Effector memory CD8-positive, alpha-beta T cell (primary cell): ENCODE measurements at places on chromosomes 3 and 15.
A peak's percentile ranks its signal among the peaks of the same experiment; 100 is the strongest.

GRCh38 chr15:101723171-101723873 is 951 bp downstream of the TARS3 start:
- no peak for DNase-seq

GRCh38 chr15:25397100-25397499 is 41.7 kb downstream of the UBE3A start:
- DNase-seq: no peak

DNA sequence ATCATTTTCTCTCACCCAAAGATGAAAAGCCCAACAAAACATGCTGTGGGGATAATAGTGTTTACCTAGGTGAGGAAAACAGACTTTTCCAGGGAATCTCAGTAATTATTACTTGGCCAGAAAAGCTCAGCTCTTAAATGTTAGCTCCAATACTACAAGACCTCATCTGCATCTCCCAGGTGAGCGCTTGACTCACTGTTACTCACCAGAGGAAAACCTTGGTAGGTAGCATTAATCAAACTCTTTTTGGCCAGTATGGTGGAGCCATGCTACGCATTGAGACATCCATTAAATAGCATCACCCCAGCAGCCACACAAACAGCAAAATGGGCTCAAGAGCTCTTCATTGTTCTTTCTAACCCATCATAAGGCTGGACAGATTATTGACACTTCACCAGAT is 99.0 kb downstream of the TIGIT start:
- no peak for DNase-seq

DNA sequence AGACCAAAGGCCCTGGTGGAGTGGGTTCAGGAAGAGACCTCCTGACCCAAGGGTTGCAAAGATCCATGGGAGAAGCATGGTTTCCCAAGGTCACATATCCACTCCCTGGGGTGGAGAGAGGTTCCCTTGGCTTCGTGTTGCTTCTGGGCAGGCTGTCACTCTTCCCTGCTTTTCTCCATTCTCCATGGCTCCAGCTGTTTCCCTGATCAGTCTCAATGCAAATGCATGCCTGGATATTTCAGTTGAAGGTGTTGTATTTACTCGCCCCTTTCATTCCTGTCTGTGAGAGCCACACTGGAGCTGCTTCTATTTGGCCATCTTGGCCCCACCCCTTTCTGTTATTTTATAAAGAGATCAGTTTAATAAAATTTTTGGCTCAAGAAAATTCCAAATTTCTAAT is 95.0 kb upstream of the PLSCR4 start:
- DNase-seq: no peak

- DNase-seq: no peak
Measured at GRCh38 chr15:56772868-56773639, 39.7 kb upstream of the ZNF280D start.

- no peak for DNase-seq
Measured at GRCh38 chr3:60080648-60081047, 1030.8 kb upstream of the CFAP20DC start.

DNA sequence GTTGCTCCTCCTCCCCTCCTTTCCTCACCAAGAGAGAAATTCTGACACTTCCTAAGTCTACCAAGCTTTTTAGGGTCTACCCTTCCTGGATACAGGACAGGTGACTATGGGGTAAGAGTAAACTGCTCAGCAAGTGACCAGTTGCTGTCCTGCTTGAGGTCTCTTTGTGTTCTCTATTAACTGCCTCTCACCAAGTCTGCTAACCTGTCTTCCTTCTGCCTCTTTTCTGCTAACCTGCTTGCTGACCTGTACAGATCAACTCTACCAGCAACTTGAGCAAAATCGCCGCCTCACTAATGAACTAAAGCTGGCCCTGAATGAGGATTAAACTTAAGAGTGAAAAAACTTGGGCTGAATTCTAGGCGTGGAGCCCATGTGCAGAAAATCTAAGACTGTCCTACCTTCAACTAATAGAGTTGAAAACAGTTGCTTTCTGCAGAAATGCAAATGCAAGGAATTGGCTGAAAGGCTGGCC is 27.1 kb downstream of the TPM1 start:
- DNase-seq: no peak

GRCh38 chr3:108907194-108907593 is 46.5 kb downstream of the GUCA1C start:
- DNase-seq: no peak

DNA sequence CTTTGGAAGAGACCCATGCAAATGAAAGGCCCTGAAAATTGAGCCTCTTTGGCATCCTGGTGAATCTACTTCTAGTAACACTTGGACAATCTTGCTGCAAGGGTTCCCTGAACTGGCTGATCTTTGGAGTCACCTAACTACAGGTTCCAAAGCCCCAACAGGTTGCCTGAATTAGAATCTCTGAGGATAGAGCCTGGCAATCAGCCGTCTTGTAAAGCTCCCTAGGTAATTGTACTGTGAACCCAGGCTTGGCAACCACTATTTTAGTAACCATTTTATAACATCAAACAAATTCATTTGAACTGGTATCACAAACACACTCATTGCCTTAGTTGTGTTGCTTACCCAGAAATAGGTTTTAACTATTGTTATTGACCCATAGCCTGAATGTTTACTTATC is 20.1 kb downstream of the PAQR9 start:
- DNase-seq: no peak

DNA sequence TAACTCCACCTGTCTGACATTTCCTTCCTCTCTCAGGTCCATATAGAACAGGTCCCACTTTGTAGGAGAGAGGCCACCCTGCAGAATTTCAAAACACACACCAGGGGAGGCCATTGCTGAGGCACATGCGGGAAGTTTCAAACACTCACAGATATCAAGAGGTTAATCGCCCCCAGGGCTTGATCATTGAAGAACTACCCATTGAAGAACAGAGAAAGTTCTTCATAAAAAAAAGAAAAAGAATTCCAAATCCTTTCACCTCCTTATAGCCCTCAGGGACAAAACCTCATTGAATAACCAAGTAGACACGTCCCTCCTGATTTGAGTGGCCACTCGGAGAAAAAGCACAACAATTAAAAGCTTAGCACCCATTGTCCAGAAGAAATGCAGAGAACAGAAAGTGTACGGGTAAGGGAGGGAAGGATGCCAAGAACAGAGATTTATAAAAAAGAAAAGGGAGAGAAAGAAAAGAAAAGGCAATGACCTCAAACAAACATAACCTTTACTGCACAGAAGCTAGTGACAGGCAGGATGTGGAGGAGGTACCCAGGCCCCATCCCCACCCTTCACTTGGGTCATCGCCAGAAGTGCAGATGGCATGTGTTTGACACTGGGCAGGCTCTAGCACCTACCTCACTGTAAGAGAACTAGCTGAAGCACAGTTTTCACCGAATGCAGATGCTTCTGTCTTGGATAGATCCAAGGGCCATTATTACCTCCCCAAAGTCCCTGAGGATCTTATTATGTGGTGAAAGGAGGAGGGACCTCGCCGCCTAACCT is 112.3 kb upstream of the HES1 start:
- DNase-seq: no peak

DNA sequence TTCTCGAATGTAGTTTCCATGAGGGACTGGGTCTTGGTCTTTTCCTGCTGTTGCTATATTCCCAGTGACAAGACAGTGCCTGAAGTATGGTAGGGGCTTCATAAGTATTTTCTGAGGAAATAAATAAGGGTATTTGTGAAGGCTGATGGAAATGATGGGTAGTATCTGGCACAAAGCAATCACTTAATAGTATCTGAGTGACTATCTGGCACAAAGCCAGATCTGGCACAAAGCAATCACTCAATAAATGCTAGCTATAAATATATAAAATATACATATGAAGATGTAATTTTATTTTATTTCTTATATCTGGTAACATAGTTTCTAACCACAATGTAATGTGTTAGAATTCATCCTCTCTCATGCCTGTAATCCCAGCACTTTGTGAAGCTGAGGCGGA is 20.7 kb upstream of the PROK2 start:
- DNase-seq: no peak

DNA sequence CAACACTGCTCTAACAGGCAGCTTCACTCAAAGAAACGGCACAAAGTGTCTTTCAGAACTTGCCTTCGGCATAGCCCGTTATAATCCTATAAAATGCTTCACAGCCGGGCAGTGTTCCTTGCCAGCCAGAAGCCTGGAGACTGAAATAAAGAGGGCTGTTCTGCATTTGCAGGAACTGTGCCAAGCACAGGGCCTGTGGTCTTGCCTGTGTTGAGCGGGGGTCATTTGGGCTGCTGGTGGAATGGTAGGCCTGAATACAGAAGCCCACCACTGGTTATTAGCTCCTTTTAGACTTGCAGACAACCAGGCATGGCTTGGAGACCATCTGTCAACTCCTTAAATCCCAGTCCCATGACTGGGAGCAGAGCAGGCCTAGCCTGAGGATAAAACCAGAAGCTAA is 4.7 kb upstream of the ARHGEF3 start:
- no peak for DNase-seq

DNA sequence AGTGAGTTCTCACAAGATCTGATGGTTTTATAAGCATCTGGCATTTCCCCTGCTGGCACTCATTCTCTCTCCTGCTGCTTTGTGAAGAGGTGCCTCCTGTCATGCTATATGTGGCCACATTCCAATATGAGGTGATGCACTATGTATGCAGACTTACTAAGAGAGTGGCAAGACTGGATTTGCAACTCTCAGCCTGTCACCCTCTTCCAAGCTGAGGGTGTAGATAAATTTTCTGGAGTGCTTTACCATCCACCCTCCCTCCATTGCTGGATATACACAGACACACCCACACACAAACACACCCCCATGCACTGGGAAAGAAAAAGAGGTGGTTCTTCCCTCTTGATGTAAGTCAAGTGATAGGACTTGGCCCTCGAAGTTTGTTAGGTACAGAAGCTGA is 30.2 kb upstream of the CHMP2B start:
- no peak for DNase-seq

- DNase-seq: no peak
Measured at GRCh38 chr3:188197388-188197847, 43.5 kb downstream of the LPP start.

- DNase-seq: no peak
Measured at GRCh38 chr15:76963596-76963995, 31.3 kb upstream of the PSTPIP1 start.

DNA sequence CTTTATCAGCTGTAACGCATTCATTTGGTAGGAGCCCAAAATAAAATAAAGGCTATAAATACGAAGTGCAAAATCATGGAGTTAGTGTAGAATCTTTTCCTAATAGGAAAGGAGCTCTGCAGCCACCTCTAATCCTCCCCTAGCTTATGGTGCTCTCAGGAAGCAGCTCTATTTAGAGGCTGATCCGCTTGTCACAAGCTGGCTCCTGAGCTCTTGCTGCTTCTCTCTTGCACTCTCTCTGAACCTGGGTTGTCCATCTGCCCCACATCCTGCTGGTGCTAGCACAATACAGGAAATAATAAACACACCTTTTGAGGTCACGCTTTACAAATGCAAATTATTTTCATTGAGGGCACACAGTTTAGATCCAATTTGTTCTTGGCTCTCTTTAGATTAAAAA is 37.3 kb upstream of the BFSP2 start:
- no peak for DNase-seq

- no peak for DNase-seq
Measured at GRCh38 chr15:94844198-94844537, 612.8 kb downstream of the MCTP2 start.

- no peak for DNase-seq
Measured at GRCh38 chr15:79168922-79169456, 78.4 kb upstream of the RASGRF1 start.

GRCh38 chr3:32989171-32989570 is 37.7 kb downstream of the CCR4 start:
- no peak for DNase-seq

DNA sequence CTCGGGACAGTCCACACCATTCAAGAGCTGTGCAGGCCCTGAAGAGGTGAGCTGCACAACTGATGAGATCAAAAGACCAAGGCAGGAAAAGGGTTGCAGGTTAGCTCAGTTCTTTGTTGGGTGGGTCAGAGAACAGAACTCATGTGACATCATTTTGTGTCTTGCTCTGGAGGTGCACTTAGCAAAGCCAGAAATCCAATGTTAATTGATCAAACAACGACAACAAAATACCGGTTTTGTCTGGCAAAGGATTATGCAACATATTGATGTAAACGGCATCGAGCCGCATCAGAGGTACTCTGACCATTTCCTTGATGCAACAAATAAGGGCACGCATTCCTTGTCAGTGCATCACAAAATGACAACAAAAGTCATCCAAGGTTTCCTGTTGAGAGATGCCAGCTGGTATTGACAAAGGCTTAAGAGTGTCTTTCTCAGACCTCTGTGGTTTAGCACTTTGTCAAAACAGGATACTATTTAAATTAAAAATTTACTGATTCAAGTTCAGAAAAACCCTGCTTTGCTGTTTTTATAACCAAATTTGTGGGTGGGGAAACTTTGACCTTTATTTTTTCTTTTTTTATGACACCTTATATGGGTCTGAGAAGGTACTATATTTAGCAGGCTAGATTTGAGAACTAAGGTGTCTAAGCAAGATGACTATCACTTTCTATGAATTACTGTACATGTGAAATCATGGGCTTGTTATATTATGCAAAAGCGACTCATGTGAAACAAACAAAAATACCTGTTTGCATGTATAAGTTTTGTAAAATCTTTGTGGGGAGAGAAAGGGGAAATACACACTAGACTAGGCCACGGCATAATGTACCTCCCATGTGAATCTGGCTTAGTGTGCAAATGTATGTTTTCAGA is 496.1 kb downstream of the FOXP1 start:
- DNase-seq: peak; percentile 39

DNA sequence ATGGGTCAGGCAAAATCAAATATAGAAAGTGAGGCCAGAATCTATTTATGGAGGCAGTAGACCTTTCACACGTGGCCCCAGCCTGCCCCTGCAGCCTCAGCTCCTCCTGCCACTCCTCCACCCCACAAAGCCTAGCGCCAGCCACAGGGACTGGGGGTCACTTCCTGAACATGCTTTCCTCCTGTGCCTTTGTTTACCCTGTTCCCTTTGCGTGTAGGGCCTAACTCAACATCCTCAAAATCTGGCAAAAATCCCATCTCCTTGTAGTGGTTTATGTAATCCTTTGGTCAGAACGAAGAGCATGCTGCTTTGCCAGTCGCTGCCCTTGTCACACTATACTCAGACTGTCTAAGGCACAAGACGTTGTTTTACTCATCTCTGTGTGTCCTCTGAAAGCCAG is 39.6 kb downstream of the KBTBD12 start:
- no peak for DNase-seq
